ENCODE measurements at places on chromosomes 11 and 22.
A peak's percentile ranks its signal among the peaks of the same experiment; 100 is the strongest.

DNA sequence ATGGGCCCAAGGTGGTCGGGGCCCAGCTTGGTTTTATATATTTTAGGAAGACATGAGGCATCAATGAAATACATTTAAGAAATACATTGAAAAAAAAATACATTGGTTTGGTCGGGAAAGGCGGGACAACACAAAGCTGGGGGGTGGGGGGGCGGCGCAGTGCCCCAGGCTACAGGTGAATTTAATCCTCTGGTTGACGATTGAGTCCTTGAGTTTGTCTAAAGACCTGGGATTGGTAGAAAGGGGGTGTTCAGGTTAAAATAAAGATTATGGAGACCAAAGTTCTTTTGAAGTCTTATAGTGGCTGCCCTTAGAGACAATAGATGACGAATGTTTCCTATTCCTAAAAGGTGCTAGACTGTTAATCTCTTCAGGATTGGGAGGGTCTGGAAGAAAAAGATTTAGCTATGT, 3.1 kb downstream of the IFITM1 start:
- no peak for DNase-seq

DNA sequence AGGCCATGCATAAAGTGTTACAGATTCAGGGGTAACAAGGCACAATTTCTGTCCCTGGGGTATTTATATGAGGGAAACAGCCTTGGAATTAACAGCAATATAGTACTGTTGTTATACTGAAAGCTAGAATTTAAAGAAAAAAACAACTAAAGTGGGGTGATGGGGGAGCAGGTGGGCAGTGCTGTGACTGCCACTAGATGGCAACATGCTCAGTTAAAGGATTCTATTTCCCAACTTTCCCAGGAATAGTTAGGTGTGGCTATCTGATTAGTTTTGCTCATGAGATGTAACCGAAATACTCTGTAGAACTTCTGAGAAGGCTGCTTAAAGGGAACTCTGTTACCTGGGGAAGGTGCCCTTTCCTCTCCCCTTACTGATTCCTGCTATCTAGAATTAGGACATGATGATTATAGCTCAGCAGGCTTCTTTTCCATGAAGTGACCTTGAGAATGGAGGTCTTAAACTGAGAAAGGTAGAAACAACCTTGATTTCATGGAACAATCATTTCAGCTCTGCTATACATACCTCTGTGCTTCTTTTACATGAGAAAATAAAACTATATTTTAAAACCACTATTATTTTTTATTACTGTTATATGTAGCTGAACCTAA, 102.6 kb downstream of the RELT start:
- DNase-seq = no peak

DNA sequence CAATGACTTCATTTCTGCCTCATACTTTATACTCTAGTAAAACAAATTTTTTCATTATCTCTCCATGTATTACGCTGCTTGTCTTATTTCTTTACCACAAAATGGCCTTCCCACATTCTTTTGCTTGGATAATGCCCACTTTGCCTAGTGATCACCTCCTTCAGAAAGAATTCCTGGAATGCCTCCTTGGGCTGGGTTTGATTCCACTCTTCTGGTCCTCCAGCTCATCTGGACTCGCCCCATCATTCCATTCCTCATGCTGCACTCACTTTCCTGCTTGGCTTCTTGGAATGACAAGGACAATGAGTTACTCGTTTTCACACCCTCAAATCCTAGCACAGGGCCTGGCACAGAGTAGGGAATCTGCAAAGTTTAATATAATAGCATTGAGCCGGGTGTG, 475.1 kb upstream of the LARGE1 start:
- no peak for DNase-seq

- DNase-seq = no peak
Measured at GRCh38 chr22:38315823-38316363, 1.3 kb downstream of the CSNK1E start.

- no peak for DNase-seq
Measured at GRCh38 chr11:69393178-69393832, 88.2 kb upstream of the LINC01488 start.

DNA sequence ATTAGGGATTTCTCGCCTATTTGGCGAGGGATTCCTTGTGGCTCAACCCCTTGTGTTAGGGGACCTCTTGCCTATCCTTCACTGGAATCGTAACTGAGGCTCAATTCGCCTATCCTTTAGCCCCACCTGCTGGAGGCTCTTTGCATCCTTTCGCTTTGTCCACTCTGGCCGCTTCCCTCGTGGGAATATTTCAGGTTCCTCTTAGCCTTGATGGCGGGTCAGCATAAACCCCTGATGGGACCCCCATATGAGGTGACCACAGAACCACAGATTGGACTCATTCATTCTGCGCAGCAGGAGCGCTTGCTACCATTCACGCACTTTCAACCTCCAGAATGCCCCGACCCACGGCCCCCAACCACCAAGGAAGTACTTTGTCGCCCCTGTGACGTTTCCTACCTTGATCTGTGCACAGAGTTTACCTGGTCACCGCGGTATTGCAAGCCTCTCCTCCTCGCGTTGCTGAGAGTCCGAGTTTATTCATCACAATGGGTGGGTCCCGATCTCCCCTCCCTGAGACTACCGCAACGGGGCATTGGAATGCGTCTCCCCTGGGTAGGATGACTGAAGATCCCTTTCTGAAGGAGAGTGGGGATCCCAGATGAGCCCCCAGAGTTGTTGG, at the start of gene OR52N2:
Gene OR52N2, plus strand, starts transcription at position 425 of the 622 bp plus-strand sequence. CDS start 11,412 bp downstream, outside the sequence.
- DNase-seq = peak; percentile 80

GRCh38 chr11:73393479-73394415, 17.5 kb downstream of the RELT start:
- DNase-seq = peak; percentile 80

DNA sequence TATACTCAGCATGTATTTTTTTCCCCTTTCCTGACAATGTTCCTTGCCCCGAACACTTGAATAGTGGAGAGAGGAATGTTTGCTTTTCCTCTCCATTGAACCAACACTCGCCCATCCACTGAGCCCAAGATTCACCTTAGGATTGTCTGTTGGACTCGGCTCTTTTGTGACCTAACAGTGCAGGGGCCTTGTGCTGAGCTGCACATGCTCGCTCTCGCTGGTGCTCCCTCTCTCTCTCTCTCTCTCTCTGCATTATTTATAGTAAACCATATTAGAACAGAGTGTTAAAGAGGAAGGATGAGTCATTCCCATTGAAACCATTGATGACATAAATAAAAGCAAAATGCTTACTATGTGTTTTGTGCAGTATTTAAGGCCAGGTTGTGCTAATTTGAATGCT, 20.7 kb downstream of the ZBTB16 start:
- DNase-seq = no peak

DNA sequence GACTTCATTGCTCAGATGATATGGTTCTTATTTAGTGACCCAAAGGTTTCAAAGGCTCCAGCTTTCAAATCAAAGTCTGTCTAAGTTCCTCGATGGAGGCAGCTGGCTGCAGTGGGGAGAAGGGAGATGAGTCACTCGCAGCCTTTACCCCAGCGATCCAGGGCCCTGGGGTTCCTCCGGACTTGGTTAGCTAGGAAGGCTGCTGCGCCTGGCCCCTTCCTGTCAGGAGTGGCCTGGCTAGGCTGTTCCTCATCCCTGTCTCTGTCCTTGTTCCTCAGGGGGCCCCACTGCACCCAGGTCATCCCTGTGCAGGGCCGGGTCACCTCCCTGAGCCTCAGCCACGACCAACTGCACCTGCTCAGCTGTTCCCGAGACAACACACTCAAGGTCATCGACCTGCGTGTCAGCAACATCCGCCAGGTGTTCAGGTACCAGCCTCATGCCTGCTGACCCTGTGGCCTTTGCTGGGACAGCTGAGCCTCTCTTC, 13.9 kb downstream of the ATG16L2 start:
- peak; percentile 70 for DNase-seq
